ENCODE measurements at places on chromosomes 5 and 9.
A peak's percentile ranks its signal among the peaks of the same experiment; 100 is the strongest.

DNA sequence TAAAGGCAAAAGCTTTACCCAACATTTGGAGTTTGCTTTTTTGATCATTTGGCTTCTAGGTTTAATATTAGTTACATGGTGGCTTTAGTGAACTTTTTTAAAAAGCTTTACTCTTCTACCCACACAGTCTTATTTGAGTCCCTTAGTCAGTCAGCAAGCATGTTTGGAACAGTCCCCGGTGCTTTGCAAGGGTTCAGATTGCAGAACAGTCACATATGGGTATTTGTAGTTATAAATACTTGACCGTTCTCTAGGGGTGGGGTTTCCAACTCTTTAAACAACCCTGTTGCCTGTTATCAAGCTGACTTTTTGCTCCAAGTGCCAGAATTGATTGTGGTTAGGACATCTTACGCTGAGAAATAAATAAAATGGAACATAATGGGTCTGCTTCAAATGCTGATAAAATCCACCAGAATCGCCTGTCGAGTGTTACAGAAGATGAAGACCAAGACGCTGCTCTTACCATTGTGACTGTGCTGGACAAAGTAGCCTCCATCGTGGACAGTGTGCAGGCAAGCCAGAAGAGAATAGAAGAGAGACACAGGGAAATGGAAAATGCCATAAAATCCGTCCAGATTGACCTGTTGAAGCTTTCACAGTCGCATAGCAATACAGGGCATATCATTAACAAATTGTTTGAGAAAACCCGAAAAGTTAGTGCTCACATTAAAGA is at the start of gene CAVIN4:
CAVIN4 (plus strand) TSS at position 304 of the 673 bp plus-strand sequence; CDS start at position 369, 65 bp downstream.
- DNase-seq: peak; percentile 62

GRCh38 chr9:72583370-72583769 is 62.0 kb downstream of the TMC1 start:
- no peak for DNase-seq

DNA sequence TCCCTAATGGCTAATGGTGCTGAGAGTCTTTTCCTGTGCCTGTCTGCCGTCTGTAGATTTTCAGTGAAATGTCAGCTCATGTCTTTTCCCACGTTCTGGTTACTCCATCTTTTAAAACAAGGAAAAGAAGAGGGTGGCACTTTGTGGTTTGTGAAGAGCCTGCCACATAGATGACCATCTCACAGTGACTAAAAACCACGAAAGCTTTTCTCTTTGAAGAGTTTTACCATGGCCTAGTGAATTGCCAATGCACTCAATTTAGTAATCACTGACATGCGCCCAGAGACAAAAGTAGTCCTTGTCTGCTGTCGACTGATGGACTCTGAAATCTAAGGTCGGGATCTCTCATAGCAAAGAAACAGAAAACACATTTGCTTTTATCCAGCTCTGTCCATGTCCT is 50.4 kb downstream of the SPATA31C2 start:
- no peak for DNase-seq

DNA sequence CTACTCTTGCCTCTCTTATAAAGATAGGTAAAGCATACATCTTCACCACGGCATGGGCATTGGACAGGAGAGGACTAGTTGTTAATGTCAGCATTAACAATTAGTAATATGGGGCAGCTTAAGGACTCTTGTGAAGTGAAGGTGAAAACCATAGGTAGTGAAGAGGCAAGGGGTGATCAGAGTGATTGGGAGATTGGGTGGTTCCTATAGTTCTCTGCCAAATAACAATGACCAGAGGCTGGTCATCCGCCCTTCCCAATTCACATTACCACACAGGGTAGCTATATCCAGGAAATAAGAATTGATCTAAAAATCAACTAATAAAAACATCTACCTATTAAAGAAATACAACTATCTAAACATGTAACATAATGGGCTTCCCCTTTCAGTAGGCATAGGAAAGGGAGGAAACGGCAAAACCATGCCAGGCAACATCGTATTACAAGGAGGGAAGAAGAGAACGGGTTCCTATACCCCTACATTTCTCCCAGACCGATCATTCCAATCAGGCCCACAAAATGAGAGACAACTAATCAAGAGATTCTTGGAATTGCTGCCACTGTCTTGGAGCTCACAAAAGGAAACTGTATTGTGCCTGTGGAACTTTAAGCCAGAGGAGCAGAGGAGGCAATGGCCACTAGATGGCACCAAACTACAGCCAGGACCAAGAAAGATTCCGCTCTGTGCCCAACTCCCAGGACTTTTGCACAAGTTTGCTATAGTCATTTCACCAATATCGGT is 121.6 kb downstream of the FBXL17 start:
- peak; percentile 83 for DNase-seq

DNA sequence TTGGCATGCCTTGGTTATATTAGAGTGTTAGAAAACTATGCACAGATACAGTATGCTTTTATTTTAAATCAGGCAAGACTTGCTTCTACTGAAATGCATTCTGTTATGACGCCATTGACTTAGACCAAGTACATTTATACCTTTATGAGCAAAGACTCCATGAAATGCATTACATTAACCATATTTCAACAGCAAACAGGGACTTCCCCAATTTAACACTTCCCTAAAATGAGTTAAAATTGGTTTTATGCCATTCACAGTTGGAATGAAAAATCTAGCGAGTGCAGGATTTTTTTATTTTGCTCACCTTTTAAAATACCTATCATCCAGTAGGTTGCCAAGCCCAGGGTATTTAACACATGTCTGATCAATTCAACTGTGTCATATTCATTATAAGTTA is 272.1 kb upstream of the IZUMO3 start:
- no peak for DNase-seq

DNA sequence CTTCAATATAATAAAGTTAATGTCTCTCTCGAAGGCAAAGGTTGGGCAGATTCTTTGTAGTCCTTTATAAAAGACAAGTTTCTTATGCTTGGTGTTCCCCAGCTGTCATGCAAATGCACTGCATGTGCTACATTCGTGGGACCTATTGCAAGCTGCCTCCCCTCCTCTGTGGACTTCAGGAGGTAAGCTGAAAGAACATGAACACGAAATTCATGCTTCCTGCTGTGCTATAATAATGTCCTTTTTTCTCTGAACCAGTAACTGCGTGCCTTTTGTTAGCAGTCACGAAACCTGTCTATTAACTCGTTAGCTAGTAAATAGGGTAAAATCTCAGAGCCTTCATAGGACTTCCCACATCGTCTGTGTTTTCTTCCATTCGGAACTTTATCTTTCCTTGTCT is 363.5 kb downstream of the CDH9 start:
- DNase-seq: no peak

DNA sequence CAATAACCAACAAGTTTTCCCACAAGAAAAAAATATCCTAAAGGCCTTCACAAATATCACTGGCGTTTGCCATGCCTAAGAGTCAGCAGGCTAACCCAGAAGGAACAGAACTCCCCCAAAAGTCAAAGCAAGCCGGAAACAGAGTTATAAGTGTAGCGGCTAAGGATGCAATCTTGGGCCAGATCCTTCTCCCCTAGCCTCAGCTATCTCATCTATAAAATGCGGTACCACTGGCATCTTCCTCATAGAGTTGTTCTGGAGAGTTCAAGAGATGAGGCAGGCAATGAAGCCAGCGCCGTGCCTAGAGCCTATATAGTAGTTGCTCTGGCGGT is 632 bp downstream of the DPM2 start:
- DNase-seq: no peak

DNA sequence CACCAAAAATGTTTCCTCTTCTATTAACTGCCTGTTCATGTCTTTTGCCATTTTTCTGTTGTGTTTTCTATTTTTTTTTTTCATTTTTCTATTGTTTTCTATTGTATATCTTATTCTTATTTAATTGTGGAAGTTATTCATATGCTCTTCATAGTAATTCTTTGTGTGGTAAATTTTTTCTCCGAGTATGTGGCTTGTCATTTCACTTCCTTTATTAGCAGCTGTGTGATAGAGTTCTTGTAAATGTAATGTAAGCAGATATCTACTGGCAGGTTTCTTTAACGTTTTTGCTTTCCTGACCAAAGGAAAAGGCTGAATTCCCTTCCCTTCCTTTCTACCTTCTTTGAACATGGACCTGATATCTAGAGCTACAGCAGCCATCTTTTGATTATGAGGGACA is 5.8 kb upstream of the PLPP1 start:
- no peak for DNase-seq

DNA sequence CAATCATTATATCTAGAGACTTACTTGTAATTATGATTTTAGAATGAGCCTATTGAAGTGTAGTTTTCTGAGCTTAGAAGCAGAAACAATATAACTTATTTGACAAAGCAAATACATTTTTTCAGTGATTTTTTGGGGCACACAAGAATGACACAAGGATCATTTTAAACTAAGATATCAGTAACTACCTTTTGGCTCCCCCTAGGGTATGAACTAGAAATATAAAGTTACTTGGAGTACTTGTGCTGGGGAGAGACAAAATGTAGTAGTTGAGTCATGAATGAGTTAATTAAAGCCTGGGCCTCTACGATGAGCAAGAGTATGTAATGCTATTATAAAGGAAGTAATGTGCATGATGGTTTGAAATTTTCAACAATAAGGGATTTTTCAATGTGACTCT is 1244.1 kb upstream of the ACO1 start:
- DNase-seq: no peak
